ENCODE measurements at places on chromosomes 6 and 20. TPM values are rescaled to one million over a fixed set of nuclear protein-coding genes. Genes with fewer than 3 reads are reported as not detected.

DNA sequence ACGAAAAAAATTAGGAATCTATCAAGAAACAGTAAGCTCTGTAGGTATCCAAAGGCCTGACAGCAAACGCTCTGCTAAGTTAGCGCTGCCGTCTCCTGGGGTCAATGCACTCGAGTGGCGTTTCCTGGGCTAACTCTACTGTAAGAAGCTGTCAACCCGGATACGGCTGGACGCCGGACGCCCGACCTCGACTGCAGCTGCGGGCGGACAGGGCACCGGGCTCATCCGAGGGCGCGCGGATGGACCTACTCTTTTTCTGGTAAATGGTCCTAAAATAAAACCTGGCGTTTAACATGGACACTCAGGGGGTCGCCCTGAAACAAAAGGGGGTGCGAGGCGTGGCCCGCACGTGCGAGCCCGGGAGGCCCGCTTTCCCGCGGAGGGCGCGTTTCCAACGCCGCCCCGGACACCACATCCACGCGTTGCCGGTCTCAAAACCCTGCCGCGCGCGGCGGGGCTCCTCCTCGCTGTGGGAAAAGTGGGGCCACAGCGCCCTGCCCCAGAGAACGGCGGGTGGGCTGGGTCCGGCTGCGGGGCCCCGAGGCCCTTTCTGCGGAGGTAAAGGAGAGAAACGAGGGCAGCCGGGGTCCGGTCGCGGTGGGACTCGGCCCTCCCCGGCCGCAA is 537 bp downstream of the TCP1 start:
- H3K4me1 ChIP-seq: peaks cover 48% of the 10 kb centered on the region
- peak; percentile 68 for DNase-seq
- peak overlapping the region; percentile 96 for H3K4me3 ChIP-seq
- no peaks in the 10 kb centered on the region for H3K27me3 ChIP-seq
- peak overlapping the region; percentile 100 for H3K27ac ChIP-seq

DNA sequence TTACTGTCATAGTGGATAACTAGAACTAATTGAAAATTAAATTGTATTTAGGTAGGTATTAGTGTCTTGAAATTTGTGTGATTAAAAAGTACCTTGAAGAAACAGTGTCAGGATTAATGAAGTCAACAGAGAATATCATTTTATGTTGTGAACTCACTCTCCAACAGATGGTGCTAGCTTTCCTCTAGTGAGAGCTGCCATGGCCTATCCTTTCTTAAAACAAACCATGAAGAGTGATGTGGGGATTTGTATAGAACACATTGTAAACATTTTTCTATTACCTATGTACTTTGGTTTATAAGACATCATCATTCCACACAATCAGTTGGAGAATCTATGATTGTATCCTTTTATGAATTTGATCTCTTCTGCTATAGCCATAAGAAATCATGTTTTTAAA is 4.8 kb upstream of the SRSF12 start:
- H3K27me3 ChIP-seq: no peaks in the 10 kb centered on the region
- H3K4me1 ChIP-seq: peaks cover 6% of the 10 kb centered on the region
- H3K4me3 ChIP-seq: no peak overlapping the region
- H3K36me3 ChIP-seq: no peaks in the 10 kb centered on the region

GRCh38 chr6:31170600-31170881 is at the start of gene POU5F1:
POU5F1 (minus strand) TSS chr6:31170682; CDS start chr6:31170620, 62 bp downstream.
- no peaks in the 10 kb centered on the region for H3K36me3 ChIP-seq
- no peaks in the 10 kb centered on the region for H3K27me3 ChIP-seq
- H3K4me3 ChIP-seq: no peak within 1 kb of the TSS
- no peak within 1 kb of the TSS for H3K27ac ChIP-seq
- peaks cover 27% of the 10 kb centered on the region for H3K4me1 ChIP-seq

The MBOAT1 gene
- 10.1 TPM for total RNA-seq

The PNLDC1 gene
- not detected for total RNA-seq

The HRH3 gene
- 0.33 TPM for total RNA-seq

The KCNG1 gene
- total RNA-seq: 6.2 TPM

Data from body of pancreas (tissue), 4 donors.